ENCODE measurements at places on chromosomes 3 and 15.
A peak's percentile ranks its signal among the peaks of the same experiment; 100 is the strongest.

GRCh38 chr15:70071799-70072198 is 25.9 kb downstream of the TLE3 start:
- DNase-seq, result no peak

DNA sequence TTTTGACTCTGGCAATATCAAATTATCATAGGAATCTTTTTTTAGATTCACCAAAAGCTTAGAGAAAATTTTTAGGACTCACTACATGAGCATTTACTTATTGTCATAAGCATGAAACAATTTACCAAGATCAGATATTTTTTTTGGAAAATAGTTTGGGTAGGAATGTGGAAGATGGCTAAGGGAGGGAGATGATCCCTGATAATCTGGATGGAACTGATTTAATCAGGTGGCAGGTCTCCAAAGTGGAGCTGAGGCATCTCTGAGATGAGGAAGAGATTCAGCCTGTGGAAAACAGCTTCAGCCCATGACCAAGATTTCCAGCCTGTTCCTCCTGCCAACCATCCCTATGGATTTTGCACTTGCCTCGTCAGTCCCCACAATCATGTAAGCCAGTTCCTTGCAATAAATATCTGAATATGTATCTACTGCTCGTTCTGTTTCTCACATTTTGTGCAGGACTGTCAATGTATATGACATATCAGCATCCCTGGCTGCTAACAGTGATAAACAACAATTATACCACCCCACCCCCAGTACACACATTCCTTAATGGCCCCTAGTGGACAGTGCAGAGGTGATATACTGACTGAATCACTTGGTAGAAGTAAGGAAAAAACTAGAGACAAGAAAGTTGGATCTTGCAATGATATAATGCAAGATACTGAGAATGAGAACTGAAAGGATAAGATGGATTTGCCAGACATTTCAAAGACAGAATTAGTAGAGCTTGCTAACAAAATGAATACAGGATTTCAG is 183.8 kb downstream of the NEK10 start:
- DNase-seq, result no peak

- DNase-seq, result no peak
Measured at GRCh38 chr3:55955891-55956477, 468.9 kb upstream of the WNT5A start.

- peak; percentile 20 for DNase-seq
Measured at GRCh38 chr15:45586601-45587094, 531 bp upstream of the BLOC1S6 start.

DNA sequence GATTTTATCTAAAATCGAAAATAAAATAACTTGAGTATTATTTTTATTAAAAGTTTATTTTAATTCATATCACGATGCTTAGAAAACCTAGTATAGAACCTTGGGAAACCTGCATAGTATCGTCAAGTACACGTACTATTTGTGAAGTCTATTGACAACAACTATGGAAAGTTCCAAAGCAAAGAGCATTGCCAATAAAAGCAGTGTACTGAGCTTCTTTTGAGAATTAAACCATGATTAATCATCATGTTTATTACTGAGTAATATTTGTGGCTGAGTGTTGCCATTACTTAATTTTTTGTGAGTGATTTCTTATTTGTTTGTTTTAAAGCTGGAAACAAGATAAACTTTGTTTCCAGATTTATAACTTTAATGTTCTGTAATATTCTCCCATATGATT is 674.1 kb downstream of the CADM2 start:
- DNase-seq, result no peak

- DNase-seq, result no peak
Measured at GRCh38 chr3:174153871-174154270, 705.3 kb upstream of the NAALADL2 start.

DNA sequence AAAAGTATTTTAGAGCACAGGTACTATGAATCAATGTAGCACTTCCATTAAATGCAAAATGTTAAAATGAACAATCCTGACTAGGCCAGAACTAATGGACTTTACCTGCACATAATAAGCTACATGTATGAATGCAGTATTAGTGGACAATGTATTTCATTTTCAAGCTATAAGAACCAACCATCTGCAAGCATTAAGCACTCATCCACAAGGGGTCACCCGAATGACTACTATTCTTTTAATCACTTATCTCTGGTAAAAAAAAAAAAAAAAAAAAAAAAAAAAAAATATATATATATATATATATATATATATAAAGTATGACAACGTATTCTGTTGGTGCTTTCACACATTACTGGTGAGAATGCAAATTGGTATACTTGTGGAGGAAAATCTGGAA is 7.2 kb downstream of the HERC1 start:
- DNase-seq, result no peak

GRCh38 chr3:43907508-43907858 is 216.7 kb downstream of the ABHD5 start:
- no peak for DNase-seq

DNA sequence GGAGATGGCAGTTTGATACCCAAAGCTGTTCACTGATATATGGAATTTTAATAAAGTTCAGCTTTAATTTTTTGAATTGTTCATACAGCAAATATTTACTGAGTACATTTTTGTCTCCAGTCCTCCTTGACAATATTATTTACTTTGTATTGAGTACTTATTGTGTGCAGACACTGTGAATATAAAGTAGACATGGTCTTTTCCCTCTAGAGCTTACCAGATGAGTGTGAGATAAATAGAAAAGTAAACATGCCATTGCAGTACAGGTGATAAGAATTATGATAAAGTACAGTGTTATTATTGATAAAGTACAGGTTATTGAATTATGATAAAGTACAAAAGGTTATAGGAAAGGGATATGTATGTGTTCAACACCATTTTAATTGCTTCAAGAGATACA is 2.1 kb downstream of the UBA5 start:
- no peak for DNase-seq

DNA sequence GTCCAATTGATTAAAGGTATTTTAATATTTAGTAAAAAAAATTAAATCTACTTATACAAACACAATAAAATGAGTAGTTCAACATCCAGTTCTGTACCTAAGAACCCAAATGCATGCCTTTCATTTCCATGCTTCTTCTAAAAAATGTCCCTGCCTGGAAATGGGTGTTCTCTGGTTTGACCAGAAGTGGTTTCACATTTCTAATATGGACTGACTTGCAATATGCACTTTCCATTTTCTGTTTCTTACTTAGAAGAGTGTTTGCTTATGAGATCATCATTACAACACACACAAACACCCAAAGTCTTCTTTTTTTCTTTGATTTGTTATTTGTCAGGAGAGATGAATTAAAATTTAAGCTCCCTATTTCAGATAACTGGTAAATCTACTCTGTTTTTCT is 879.6 kb downstream of the AGBL1 start:
- no peak for DNase-seq

- DNase-seq, result no peak
Measured at GRCh38 chr3:56838448-56838847, 36.7 kb upstream of the ARHGEF3 start.

- no peak for DNase-seq
Measured at GRCh38 chr3:48077815-48078214, 61.6 kb upstream of the MAP4 start.
